ENCODE measurements at places on chromosomes 16 and 17.

- DNase-seq = no peak
These were observed 2.6 kb downstream of the GPR179 start for GRCh38 chr17:38341035-38341721.

DNA sequence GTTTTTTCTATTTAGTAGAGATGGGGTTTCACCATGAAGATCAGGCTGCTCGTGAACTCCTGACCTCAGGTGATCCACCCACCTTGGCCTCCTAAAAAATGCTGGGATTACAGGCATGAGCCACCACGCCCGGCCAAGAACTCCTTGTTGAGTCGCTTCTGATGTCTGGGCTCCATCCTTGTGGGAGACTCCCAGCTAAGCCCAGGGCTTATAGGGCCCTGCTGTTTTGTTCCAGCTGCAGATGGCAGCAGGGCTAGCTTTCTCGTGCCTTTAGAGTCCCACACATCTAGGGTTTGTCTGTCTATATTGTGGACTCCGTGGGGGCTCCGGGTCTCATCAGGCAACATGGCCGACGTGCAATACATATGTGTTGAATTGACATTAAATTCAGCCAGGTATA is 39.3 kb upstream of the MED9 start:
- DNase-seq = no peak

DNA sequence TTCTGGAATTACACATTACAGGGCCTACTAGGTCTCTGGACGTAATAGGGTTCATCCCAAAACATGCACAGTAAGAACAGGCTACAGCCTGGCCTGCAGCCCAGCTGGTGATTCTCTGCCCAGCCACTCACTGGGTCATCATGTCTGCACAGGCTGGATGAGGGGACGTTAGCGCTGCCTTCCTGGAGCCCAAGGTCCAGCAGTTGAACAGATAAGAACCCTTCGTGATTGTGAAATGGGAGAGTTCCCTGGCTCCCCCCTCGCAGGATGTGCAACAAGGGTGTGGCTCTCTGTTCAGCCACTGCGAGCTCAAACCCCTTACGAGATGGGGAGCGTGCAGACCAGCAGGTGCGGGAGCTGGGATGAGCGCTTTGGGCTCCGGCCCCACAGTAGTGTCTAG is 200.0 kb upstream of the CDH5 start:
- DNase-seq = no peak

GRCh38 chr16:88385831-88386815 is 3.4 kb downstream of the ZNF469 start:
- DNase-seq = no peak

DNA sequence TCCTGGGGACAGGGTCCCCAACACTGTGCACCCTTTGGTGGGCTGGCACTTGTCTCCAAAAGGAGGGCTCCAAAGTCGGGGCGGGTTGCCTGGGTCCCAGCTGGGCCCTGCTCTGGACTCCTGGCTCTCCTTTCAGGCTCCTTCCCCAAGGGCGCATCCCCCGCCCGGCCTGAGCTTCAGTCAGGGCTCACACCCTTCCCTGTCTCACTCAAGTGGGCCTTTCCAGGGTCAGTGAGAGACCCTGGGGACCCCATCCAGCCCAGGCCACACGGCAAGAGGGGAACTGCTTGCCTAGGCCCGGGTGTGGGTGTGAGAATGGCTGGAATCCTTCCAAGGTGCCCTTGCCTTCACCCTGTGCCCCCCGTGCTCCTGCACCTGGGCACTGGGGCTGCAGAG is 41.8 kb upstream of the SLC38A10 start:
- DNase-seq = no peak

GRCh38 chr17:53133876-53134275 is 688.9 kb upstream of the KIF2B start:
- DNase-seq = no peak

- no peak for DNase-seq
These were observed 481 bp downstream of the LYRM1 start for GRCh38 chr16:20901068-20901435.

GRCh38 chr16:86030116-86030515 is 131.2 kb downstream of the IRF8 start:
- DNase-seq = no peak

GRCh38 chr17:81687770-81688541 is 4.1 kb downstream of the HGS start:
- no peak for DNase-seq

GRCh38 chr16:10169904-10170410 is 12.3 kb downstream of the GRIN2A start:
- DNase-seq = no peak

DNA sequence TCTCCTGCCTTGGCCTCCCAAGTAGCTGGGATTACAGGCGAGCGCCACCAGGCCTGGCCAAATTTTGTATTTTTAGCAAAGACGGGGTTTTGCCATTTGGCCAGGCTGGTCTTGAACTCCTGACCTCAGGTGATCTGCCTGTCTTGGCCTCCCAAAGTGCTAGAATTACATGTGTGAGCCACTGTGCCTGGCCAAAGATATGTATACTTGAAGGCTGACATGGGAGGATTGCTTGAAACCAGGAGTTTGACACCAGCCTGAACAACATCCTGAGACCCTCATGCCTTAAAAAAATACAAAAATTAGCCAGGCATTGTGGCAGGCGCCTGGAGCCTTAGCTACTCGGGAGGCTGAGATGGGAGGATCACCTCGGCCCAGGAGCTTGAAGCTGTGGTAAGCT is 3.1 kb downstream of the BCAS3 start:
- no peak for DNase-seq

DNA sequence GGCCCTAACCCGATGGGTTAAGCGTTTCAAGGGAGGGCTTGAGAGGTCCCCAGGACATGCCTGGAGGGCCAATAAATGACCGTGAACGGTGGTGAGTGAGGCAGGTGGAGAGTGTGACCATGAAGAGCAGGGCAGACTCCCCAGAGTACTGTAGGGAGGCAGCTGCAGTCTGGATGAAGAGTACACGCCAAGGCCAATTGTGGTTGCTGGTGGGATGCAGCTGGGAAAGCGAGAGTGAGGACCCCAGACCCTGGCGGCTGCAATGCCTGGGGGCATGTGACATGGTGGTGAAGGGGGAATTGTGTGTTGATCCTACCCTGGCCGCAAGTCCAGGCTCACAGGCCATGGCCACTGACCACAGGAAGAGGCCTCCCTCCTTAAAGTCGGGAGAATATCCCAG is 62.9 kb downstream of the TMEM235 start:
- DNase-seq = no peak

GRCh38 chr16:72278301-72278700 is 106.3 kb upstream of the PMFBP1 start:
- no peak for DNase-seq

DNA sequence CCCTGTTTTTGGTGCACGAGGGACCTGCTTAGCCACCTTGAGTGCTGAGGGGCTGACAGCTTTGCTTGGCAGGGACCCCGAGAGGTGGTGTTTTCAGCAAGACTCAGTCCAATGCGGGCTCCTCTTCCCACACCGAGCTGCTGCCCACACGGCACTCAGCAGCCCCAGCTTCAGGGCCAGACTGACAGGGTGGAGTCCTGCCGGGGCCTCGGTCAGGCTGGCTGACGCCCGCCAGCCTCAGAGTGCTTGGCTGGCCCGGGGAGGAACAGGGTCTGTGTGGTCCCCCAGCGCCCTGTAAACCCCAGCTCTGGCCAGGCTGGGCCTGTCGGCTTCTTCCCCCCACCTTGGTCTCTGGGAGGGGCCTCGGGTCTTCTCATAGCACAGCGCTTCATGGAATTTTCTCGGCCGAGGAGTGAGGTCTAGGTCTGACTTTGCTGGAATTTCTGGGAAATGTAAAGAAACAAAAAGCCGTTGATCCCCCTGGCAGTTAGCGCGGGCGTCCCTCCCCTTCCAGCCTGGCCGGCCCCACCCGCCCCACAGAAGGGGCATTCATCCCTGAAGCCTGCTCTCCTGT is 2.6 kb downstream of the SOX8 start:
- no peak for DNase-seq

DNA sequence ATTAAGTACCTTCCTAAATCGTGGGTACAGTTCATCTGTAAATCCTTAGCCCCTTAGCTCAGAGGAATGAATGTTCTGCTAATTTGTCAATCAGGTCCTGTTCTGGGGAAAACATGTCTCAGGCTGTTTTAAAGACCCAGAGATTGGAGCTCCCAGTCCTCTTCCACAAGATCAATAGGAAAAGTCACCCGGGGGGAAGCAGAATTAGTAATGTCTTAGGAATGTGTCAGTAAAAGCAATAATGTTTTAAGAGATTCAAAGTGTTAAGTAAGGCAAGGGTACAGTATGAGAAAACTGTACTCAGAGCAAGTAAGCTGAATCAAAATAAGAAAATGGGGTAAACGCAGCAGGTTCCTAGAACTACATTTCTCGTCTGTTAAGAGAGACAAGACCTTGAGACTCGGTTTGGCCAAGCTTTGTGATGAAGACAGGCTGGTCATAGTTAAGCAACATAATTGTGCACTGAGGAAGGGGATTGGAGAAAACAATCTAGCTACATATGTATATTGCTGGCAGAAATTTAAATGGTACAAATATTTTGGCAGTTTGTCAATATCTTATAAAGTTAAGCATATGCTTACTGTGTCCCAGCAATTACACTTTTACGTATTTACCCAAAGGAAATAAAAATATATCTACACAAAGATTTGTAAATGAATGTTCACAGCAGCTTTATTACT is 192.9 kb upstream of the C17orf78 start:
- DNase-seq = no peak

GRCh38 chr16:58013201-58013956 is 12.2 kb downstream of the USB1 start:
- no peak for DNase-seq

DNA sequence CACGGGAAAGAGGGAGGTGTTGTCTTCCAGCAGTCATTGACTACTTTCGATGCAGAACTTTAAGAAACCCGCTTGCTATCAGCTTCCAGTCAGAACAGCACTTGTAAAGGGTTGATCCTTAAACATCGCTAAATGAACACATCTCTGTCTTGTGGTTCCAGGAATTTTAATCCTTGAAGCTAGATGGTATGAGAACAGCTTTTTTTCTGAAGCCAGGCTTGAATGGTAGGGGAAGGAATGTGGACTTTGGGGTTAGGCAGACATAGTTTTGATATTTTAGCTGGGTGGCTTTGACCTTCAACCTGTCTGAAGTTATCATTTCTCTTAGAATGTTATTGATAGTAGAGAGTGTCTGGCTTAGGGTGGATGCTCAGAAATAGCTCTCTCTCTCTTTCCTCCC is 81.1 kb downstream of the RGS9 start:
- DNase-seq = no peak

DNA sequence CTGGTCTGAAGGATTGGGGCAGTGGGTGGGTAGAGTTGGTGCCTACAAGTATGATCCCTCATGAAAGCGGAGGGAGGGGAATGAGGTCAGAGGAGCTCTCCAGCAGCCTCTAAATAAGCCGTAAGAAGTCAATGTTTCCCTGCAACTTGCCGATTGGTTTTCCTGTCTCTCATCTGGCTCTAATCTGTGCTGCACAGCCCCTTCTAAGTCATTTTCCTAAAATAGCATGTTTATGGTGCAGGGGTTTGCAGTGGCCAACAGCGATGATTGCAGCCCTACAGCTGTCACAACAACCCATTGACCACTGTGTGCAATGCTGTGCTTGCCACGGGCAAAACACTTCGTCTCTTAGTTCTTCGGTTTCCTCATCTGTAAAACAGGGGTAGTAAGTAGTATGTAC is 189.2 kb downstream of the PRKCB start:
- no peak for DNase-seq

DNA sequence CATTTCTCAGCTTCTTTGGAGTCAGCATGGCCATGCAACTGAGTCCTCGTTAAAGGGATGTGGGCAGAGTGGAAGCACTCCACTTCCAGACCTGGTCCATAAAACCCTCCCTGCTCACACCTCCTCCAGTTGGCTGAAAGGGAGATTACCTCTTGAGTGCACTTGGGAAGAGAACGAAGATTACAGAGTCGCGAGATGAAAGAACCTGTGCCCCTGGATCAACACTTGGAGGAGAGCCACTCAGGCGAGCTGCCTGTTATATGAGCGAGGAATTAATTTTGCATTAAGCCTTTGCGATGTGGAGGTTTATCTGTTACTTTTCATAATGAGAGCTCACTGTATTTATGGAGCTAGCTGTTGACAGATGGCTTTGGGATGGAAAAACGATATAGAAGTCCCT is 147.9 kb downstream of the MAF start:
- no peak for DNase-seq

DNA sequence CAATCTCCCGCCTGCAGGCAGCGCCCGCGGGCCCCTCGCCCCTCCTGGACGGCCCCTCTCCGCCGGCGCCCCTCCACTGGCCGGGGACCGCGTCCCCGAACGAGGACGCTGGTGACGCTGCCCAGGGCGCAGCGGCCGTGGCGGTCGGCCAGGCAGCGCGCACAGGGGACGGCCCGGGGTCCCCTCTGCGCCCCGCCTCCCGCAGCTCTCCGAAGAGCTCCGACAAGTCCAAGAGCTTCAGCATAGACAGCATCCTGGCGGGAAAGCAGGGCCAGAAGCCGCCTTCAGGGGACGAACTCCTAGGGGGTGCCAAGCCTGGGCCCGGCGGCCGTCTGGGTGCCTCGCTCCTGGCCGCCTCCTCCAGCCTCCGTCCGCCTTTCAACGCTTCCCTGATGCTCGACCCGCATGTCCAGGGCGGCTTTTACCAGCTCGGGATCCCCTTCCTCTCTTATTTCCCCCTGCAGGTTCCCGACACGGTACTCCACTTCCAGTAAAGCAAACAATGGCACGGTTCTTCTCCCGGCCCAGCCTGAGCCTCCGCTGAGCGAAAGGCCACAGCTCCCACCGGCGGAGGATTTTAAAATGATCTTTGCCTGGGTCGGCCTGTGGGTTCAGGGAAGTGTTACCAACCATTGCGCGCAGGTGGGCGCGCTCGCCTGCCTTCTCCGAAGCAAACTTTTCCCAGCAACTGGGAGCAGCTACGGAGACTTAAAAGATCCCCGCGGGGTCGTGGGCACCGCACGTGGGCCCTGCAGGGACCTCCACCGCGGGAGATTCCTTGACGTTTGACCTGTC is 1.1 kb downstream of the FOXL1 start:
- DNase-seq = no peak

Measured in stimulated activated CD8-positive, alpha-beta memory T cell treated with anti-CD3 and anti-CD28 coated beads, Interleukin-4, amount 100 ng/mL, for 1 hour (primary cell).